SW480 (cell line): ENCODE measurements at places on chromosomes 16 and 17.

GRCh38 chr17:9468937-9469336 lies 106.7 kb downstream of the STX8 start:
- no peak for DNase-seq

DNA sequence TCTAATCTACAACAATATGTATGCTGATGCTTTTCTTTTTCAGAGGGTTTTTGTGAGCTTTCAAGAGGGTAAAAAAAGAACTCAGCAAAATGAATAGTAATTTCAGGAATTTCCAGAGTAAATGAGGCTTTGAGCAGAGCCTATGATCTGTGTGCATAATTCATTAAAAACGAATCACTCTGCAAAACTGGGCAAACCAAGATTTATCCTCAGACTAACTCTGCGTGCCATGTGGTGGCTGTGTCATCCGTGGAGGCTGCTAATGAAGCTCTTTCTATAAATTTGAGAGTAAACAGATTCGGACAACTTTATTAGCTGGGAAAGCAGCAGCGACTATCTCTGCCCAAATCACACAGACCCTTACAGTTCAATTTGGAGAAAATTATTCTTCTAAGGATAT lies 83.8 kb downstream of the FOXL1 start:
- no peak for DNase-seq

GRCh38 chr17:32627239-32627996 lies 140.6 kb downstream of the CDK5R1 start:
- no peak for DNase-seq

GRCh38 chr16:10590342-10590741 lies 9.9 kb upstream of the EMP2 start:
- DNase-seq: no peak

- peak; percentile 37 for DNase-seq
These were observed 14.3 kb downstream of the PRCD start for GRCh38 chr17:76554131-76554530.

GRCh38 chr16:19167710-19168370 lies at the start of gene SYT17:
Gene SYT17, plus strand, starts transcription at chr16:19168240. Its CDS starts 407 bp downstream, at chr16:19168647.
- peak; percentile 79 for DNase-seq

DNA sequence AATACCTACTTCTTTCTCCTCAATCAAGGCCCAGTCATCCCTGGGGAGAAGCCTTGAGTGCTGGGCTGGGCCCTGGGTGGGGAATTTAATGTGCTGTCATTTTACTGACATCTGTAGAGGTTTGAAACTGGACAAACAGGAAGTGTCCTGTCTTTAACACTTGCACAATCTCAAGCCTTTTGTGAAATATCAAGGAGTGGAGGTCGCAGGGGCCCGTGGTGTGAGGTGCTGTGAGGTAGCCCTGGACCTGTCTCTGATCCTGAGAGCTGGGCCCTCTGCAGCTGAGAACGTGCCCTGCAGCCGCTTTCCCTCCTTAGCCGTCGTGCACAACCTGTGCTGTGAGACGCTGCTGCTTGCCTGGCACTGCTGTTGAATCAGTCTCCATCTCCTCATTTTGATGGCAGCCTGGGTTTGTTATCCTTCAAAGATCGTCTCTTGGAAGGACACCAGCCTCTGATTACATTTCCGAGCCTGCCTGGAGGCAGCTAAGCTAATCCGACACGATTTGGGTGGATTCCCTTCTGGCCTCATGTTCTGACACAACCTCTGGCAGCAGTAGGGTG lies 29.9 kb downstream of the SMARCE1 start:
- DNase-seq: no peak

DNA sequence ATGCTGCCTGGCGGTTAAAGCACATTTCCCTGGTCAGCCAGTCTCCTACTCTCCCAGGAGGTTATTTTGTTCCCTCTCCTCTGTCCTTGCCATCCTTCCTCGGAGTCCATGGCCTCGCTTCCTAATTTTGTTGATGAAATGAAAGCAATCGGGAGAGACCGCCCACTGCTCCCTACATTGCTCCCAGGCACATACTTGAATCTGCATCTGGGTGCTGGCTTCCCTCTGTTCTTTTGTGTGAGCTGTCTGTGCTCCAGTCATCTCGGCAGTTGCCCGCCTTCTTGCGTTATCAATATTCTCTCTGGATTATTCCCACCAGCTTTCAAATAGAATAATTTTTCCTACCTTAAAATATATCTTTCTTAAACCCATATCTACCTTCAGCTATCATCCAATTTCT lies 11.1 kb downstream of the KRT23 start:
- no peak for DNase-seq

DNA sequence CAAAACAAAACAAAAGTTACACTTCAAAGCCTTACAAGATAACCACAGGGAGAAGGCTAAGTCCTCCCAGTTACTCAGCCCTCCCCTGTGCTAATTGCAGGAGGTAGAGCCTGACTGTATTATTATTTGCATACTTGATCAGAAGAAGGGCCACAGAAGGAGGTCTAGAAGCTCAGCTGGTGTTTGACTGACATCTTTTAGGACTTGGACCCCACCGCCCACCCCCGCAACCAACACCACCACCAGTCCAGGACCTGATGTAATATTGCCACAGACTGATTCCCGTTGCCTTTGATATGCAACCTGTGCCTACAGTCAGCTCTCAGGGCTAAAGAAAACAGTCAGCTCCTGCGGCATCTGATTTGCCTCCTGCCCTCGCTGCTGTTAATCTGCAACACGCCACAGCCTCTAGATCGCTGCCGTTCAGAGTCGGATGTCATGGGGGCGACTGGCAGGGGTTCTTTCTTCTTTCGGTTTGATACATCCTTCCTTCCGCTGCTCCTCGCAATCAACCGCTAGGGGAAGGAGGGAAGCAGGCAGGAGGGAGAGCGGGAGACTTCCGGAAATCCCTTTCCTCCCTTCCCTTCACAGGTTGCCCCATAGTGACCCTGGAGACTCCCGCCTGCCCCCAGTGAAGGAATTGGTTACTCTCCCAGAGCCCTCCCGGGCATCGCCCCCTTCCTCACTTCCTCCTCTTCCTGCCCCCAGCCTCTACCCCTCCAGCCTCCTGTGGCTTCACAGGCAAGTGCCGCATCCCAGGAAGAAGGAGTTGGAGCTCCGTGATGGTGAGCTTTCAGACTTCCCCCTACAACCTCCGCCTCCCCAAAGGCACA lies 90.5 kb upstream of the SOX9 start:
- peak; percentile 81 for DNase-seq

DNA sequence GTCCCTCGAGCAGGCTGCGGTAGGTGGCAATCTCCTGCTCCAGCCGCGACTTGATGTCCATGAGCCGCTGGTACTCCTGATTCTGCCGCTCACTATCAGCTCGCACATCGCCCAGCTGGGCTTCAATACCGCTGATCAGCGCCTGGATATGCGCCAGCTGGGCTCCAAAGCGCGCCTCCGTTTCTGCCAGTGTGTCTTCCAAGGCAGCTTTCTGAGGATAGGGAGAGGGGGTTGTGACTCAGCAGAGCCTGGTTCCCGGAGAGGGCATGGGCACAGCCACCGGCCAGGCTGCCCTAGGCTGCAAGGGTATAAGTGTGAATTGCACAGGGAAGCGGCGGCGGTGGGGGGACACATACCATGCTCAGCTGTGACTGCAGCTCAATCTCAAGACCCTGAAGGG lies 4.3 kb downstream of the KRT19 start:
- peak; percentile 66 for DNase-seq

DNA sequence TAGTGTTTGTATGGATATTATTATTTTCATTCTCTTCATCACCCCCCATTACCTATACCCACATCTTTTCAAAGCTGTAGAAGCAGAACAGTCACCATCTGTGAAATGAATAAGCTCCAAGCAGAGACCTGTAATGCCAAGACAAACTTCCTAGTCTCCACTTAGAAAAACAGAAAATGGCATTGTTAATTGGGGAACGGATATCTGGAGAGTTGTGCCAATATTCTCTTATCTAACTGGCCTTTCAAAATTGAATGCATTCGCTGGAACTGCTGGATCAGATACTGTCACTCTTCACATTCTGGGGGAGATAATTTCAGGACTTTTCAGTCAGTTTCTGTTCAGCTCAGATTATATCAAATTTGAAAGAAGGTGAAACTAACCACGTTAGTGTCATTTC lies 464.4 kb upstream of the GOT2 start:
- no peak for DNase-seq

DNA sequence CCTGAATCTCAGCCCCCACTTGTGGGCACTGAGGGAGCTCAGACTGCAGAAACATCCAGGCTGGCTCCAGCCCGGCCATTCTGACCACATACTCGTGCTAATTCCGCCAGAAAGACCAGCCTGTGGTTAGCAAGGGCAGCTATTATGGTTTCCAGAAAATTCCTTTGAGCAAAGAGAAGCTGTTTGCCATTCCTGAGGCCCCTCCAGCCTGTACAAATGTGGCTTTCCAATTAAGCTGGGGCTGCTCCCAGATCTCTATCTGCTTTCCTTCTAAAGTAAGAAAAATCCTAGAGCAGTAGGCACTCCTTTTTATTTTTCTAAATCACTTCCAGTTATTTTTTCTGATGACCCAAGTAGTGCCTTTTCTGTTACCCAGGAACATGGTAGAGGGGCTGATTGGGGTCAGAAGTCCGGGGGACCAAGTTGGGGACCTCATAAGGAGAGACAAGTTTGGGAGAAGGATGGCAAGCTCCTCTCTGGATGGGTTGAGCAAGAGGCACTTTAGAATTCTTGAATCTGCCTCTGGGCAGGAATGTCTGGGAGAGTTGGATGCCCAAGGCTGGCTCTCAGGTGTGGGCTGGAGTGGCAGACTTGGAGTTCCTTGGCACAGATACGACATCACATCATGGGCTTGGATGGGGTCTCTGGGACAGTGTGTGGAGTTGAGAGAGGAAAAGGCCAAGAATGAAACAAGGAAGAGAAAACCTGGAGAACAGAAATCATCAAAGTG lies 83.3 kb upstream of the TNRC6C start:
- peak; percentile 86 for DNase-seq

- peak; percentile 72 for DNase-seq
These were observed at the start of gene ERBB2 for GRCh38 chr17:39699818-39700147. Gene ERBB2, plus strand, starts transcription at chr17:39700064. Its CDS starts 175 bp downstream, at chr17:39700239.

DNA sequence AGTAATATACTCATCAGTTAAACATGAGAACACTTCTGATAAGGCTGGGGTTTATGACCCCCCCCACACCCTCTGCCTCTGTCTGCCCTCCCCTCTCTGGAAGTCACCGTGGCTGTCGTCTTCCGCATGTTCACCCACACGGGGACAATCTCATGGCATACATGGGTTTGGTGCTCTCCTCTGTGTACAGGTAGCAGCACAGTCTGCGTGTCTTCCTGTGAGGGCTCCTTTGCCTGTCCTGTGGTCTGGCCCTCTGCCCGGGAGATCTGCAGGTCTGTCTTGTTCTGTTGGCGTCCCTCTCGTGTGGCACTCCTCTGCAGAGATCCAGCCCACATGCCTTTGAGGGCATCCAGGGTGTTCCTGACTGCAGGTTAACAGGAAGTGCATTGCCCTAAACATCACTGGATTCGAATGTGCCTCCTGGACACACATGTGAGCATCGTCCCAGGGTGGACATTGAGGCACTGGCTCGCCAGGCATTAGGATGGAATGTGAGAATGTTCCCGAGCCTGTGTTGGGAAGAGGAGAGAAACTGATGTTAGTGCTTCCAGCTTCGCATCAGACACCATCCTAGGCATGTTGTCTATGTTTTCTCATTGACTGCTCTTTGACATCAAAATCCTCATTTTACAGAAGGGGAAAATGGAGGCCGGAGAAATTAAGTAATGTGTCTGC lies 54.5 kb downstream of the NKD1 start:
- DNase-seq: peak; percentile 75

DNA sequence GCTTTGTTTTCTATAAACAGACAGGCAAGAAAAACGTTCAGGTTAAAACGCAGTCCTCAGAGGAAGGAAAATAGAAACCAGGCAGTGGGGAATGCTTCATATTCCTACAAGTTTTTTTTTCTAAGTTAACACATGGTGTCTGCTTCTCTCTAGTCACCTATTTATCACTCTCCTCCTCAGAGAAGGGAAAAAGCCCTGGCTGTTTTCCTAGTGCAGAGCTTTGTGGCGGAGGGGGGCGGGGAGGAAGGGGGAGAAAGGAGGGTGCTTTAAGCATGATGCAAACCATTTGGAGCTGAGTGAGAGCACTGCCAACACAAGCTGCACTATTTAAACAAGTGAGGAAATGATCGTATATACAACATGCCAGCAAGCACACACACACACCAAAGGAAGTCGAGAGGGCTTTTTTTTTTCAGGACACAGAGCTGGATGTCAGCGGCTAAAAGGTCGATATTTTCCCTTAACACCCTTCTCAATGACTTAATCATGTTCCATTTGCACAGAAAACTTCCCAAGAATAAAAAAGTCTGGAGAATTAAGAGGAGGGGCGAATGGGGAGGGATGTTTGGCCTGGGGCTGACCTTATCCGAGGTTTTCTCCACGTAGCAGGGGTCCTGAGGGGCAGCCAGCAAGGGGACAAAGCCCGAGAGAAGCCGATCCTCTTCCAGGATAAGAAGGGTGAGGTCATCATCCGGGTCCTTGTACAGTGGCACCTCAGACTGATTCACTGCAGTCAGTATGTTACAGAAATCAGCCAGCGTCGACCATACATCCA lies 117.4 kb downstream of the HIC1 start:
- DNase-seq: no peak

- no peak for DNase-seq
These were observed 23.7 kb downstream of the CLEC3A start for GRCh38 chr16:78045865-78046581.

GRCh38 chr16:75064403-75065148 lies 52.0 kb downstream of the LDHD start:
- peak; percentile 87 for DNase-seq

DNA sequence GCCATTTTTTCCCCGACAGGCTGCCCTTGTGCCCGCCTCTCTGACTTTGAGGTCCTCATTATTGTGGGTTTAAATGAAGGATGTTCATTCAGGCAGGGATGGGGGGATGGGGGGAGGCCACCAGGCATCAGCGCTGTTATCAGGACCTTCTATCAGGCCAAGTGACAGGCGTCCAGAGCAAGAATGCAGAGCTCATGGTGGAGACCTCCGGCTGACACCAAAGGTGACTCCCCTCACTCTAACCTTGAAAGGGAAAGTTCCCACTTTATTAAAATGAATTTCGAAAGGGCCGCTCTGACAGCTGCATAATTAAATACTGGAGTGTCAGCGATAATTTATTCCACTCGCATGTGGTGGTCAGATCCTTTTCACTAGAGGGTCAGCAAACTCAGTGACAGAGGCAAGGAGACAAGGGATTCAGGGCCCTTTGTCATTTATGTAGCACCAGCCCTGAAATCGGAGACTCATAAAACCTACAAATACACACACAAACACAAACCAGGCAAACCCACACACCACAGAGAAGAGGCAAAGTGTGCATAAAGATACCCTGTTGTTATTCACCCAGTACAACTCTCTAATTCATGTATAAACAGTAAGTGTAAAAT lies 436.0 kb downstream of the MAF start:
- no peak for DNase-seq

GRCh38 chr17:54785643-54786268 lies 114.9 kb upstream of the TOM1L1 start:
- no peak for DNase-seq
